Lung (tissue), 17 donors: ENCODE measurements at places on chromosomes 1 and 21. TPM values are rescaled to one million over a fixed set of nuclear protein-coding genes. Genes with fewer than 3 reads are reported as not detected.

The ANGPTL7 gene
- polyA plus RNA-seq, result 0.26 TPM

The RGS8 gene
- 0.02 TPM for polyA plus RNA-seq

DNA sequence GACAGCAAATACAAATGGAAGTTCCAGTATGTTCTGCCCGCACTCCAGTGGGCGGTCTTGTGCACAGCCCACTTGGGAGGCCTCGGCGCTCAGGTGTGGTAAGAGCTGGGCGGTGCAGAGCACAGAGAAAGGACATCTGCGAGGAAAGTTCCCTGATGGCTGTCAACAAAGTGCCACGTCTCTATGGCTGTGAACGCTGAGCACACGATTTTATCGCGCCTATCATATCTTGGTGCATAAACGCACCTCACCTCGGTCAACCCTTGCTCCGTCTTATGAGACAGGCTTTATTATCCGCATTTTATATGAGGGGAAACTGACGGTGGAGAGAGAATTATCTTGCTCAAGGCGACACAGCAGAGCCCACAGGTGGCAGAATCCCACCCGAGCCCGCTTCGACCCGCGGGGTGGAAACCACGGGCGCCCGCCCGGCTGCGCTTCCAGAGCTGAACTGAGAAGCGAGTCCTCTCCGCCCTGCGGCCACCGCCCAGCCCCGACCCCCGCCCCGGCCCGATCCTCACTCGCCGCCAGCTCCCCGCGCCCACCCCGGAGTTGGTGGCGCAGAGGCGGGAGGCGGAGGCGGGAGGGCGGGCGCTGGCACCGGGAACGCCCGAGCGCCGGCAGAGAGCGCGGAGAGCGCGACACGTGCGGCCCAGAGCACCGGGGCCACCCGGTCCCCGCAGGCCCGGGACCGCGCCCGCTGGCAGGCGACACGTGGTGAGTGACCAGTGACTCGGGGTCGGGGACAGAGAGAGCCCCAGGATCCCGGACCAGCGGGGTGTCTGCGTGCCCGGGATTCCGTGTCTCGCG is at the start of gene IL12RB2:
TSS of gene IL12RB2 (plus strand) at position 623 of the 810 bp plus-strand sequence. CDS start 12,496 bp downstream, outside the sequence.
- H3K27me3 ChIP-seq, result peaks cover 31% of the 10 kb centered on the region
- no peak within 1 kb of the TSS for H3K4me3 ChIP-seq
- H3K4me1 ChIP-seq, result peaks cover 1% of the 10 kb centered on the region
- H3K36me3 ChIP-seq, result no peaks in the 10 kb centered on the region
- DNase-seq, result peak; percentile 10

DNA sequence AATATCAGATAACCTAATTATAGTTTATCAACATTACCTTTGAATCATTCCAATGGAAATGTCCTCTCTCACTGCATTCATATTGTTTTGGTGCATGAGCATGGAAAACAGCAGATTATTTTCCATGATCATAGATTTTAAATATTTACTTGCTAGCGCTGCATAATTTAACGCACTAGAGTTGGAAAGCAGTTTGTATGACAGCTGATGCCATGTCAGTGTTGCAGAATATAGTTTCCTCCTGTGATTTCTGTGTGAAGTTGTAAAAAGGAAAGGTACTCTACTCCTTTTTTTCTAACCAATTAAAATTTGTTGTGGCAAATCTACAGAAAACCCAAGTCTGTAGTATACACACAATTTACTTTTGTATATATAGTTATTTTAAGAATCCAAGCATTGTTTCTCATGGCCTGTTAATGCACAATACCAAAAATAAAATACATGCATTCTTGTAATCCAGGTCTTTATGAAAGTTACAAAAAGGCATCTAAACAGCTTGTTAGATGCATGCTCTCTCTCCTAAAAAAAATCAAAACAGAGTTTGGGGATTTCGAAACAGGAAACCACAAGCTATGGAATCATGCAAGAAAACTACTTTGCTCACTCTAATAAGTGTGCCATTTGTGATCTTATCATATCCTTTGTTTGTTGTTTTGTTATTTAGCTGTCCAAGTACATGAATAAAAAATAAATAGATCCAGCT is 1.9 kb upstream of the ATG4C start:
- H3K27me3 ChIP-seq, result no peaks in the 10 kb centered on the region
- no peak for DNase-seq
- H3K36me3 ChIP-seq, result no peaks in the 10 kb centered on the region

DNA sequence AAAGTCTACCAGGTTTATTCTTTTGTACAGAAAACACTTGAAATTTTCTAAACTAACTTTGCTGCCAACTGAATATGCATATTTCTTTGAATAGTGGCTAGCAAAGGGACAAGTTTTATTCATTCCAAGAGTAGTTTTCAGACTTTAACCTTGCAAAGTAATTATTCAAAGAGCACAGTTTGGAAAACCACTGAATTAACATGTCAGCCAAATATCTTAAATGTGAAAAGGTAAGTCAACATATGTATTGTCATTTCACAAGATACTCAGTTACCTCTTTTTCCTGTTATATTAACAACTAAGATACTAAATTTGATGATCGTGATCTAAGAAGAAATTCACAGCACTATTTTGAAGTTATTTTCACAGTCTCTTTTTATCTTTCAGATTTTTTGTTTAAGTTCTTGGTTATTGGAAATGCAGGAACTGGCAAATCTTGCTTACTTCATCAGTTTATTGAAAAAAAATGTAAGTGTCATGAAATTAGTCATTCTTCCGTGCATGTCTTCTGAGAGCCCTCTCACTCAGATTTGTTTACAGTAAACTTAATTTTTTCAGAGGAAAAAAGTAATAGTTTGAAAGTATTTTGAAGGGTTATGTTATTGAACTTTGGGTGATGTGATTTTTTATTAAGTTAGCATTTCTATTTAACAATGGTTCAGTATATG is 15.3 kb downstream of the RAB4A start:
- no peaks in the 10 kb centered on the region for H3K4me1 ChIP-seq
- H3K36me3 ChIP-seq, result peaks cover 10% of the 10 kb centered on the region
- no peak overlapping the region for H3K4me3 ChIP-seq
- no peaks in the 10 kb centered on the region for H3K27me3 ChIP-seq
- DNase-seq, result no peak
- H3K27ac ChIP-seq, result no peak overlapping the region
